NCI-H1694 treated with DMSO at 0.1 percent for 48 hours (cell line): ENCODE measurements at places on chromosomes 13 and 19.

DNA sequence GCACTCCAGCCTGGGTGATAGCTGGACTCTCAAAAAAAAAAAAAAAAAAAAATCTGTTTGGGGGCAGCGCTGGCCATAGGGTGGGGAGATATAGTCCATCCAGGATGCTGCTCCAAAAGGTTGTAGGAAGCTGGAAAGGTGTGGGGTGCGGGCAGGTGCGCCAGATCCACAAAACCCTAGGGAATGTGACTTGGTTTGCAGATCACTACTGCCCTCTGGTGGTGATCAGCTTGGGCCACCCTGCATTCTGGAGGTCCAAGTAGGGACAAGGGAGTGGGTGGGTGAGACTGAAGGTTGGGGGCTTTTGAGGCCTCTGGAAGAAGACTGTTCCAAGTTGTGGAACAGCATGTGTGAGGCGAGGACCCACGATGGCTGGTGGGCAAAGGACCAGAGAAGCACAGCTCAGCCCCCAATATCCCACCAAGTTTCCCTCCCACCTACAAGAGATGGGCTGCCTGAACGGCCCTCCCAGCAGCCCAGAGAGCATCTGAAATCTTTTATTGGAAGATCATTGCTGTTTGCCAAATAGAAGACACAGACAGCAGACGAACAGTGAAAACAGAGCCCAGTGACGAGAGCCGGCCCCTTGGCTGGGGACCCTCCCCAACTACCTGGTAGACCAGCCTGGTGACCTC, 10.4 kb upstream of the TYK2 start:
- peak; percentile 27 for DNase-seq

- no peak for DNase-seq
Measured at GRCh38 chr13:111372651-111373425, 52.4 kb downstream of the TEX29 start.

DNA sequence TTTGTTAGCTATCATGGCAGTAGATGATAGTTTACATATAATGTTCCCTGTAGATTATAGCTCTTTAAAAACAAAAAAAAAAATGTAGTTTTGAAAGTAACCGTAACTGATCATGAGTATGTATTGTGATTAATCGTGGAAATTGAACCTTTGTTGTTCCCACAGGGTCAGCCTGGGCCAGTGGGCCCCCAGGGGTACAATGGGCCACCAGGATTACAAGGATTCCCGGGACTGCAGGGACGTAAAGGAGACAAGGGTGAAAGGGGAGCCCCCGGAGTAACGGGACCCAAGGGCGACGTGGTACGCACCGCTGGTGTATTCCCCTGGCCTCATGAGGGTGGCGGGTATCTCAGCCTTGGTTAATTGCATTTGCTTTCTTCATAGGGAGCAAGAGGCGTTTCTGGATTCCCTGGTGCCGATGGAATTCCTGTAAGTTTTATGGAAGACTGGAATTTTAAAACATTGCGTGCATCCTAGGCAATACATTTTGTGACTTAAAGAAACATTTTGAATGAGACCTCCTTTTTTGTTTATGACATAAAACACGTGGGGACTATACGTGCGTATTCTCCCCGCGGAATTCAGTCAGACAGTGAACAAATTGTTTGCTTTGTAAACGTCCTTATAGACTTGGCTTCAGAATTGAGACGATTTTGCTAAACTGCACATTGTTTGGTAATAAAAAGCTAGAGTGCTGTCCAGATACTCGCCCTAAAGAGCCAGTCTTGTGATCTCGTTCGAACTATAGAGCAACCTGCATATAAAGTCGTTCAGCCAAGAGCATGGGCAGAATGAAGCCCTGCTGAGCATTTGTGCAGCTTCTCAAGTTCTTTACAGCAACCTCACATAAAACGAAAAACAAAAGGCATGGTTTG, 117.7 kb downstream of the COL4A2 start:
- DNase-seq: no peak

- DNase-seq: no peak
Measured at GRCh38 chr13:73672492-73672891, 461.7 kb downstream of the KLF12 start.

- no peak for DNase-seq
Measured at GRCh38 chr13:110377178-110377825, 70.2 kb downstream of the COL4A2 start.

- peak; percentile 7 for DNase-seq
Measured at GRCh38 chr19:32318884-32319520, 26.4 kb upstream of the ZNF507 start.

DNA sequence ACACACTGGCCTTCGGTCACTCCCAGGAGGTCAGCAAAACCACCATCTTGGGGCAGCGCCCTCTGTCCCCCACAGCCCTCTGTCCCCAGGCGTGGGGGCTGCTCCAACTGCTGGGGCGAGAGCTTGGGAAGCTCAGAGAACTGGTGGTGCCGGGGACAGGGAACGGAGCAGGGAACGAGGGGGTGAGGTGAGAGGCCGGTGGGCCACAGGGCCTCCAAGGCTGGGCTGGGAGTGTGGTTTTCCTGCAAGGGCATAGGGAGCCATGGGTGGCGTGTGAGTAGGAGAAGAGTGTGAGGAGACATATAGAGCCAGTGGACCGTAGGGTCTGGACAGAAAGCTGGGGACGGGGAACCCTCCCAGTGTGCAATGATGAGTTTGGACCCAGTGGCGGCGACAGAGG, 34.1 kb downstream of the F2RL3 start:
- DNase-seq: no peak

GRCh38 chr19:16822648-16823047, 6.5 kb upstream of the SIN3B start:
- no peak for DNase-seq

DNA sequence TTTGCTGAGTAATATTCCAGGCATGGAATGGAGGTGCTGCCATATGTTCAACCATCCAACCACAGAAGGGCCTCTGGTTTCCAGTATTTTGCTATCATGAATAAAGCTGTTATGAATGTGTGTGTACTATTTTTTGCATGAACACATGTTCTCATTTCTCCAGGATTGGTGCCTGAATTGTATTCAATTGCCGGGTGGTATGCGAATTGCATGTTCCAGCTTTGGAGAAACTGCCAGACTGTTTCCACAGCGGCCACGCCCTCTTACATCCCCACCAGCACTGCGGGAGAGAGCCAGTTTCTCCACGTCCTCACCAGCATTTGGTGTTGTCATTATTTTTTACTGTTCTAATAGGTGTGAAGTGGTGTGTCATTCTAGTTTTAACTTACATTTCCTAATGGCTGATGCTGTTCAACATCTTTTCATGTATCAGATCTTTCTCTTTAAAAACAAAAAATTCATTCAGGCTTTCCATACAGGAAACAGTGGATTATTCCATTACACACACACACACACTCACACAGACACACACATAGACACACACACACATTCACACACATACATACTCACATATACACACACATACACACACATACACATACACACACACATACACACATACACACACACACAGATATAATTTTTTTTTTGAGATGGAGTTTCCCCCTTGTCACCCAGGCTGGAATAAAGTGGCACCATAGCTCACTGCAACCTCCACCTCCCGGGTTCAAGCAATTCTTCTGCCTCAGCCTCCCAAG, 154.1 kb downstream of the PTPRS start:
- DNase-seq: no peak

DNA sequence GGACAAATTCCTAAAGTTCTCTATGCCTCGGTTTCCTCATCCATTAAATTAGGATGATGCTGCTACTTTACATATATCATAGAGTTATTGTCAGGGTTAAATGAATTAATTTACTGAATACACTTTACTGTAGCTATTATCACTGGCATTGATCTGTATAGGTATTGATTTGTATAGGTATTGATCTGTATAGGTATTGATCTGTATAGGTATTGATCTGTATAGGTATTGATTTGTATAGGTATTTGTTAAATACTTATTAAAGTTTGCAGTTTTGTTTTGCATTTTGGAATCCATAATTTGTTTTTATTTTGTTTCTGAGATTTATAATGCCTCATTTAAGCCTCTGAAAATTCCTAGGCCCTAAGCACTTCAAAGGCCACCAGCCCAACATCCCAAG, 2.4 kb upstream of the PPP2R1A start:
- DNase-seq: no peak

DNA sequence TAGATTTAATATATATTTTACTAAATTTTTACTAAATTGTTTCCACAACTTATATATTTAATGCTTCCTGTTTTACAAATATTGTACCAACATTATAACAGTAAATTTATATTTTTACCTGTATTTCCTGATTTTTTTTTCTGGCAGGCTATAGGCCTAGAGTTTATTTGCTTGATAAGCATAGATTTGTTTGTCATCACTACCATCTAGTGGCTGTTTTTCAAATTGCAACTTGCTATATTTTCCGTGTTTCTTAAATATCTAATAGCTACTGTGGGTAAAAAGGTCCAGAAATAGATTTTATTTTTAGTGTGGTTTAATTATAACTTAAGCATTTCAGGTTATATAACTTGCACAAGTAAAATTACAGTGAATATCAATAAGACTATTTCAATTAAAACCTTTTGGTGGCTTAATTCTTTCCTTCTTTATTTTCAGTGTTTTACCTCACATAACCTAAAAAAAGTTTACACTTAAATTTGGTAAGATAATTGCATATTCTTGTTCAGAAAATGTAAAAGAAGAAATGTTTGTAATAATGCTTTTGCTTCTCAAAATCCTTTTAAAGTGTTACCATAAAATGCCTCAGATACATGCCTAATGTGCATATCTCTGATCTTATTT, 60.6 kb downstream of the NDFIP2 start:
- DNase-seq: peak; percentile 76

DNA sequence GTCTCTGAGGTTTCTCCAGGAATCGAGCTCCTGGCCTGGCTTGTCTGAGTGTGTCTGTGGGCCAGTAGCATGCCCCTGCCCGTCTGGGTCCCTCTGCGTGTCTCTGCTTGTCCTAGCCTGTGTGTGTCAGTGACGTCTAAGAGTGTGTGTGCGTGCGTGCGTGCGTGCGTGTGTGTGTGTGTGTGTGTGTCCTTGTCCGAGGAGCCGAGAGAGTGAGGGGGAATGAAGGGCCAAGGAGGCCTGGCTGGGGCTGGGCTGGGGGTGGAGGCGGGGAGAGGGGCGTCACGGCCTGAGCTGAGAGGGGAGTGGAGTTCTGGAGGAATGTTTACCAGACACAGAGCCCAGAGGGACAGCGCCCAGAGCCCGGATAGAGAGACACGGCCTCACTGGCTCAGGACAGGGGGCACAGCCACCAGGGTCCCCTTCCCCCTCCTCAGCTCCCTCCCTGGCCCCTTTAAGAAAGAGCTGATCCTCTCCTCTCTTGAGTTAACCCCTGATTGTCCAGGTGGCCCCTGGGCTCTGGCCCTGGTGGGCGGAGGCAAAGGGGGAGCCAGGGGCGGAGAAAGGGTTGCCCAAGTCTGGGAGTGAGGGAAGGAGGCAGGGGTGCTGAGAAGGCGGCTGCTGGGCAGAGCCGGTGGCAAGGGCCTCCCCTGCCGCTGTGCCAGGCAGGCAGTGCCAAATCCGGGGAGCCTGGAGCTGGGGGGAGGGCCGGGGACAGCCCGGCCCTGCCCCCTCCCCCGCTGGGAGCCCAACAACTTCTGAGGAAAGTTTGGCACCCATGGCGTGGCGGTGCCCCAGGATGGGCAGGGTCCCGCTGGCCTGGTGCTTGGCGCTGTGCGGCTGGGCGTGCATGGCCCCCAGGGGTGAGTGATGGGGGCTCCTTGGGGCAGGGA, at the start of gene AXL:
Gene AXL, plus strand, starts transcription at position 609 of the 893 bp plus-strand sequence. Its CDS starts 170 bp downstream, at position 779.
- no peak for DNase-seq

- DNase-seq: no peak
Measured at GRCh38 chr13:26919311-26919710, 158.7 kb upstream of the GPR12 start.

DNA sequence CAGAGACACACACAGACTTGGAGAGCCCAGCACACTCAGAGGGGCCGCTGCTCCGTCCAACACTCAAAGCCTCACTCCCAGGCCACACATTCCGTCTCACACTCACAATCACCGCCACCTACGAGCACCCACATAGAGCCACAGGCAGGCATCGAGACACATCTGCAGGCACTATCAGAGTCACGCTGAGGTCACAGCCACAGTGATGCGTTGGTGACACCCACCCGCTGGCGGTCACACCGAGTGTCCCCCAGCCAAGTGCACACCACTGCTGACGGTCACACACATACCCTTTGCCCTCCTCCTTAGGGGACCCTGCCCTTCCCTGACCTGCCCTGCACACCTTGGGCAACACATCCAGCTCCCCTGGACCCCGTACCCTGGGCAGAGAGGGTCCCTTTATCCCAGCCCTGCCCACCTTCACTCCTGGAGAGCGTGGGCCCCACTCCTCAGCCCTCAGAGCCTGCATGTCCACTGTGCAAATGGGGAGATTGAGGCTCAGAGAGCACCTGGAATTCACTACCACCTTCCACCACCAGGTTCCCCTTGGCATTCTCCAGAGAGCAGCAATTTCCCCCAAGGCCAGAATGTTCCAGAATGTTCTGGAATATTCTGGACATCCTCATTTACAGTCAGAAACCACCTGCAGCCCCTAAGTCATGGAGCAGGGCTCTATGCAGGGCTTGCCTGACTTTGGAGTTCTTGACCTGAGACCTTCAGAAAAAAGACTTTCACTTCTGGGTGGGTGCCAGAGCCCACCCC, 5.4 kb downstream of the FUT5 start:
- no peak for DNase-seq

DNA sequence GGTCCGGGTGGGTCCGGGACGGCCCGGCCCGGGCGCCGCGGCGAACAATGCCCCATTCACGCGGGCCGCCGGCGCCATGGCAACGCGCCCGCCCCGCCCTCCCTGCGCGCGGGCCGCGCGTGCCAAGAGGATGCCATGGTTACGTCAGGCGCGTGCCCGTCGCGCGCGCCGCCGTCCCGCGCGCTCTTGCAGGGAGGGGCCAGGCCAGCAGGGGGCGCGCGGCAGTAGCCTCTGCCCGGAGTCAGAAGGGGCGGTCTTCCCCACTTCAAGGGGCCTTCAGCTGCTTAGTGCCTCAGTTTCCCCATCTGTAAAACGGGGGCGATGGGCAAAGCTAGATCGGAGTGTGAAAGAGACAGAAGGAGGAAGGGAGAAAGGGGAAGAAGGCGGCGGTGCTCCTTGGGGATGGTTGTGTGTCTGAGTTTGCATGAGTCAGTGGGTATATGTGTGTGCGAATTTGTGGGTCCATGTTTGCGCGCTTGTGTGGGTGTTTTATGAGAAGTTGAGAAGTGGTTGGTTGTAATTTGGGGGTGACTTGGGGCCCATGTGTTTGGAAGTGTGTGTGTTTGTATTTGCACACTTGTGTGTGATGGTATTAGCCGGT, 11.6 kb upstream of the NFIX start:
- peak; percentile 37 for DNase-seq

DNA sequence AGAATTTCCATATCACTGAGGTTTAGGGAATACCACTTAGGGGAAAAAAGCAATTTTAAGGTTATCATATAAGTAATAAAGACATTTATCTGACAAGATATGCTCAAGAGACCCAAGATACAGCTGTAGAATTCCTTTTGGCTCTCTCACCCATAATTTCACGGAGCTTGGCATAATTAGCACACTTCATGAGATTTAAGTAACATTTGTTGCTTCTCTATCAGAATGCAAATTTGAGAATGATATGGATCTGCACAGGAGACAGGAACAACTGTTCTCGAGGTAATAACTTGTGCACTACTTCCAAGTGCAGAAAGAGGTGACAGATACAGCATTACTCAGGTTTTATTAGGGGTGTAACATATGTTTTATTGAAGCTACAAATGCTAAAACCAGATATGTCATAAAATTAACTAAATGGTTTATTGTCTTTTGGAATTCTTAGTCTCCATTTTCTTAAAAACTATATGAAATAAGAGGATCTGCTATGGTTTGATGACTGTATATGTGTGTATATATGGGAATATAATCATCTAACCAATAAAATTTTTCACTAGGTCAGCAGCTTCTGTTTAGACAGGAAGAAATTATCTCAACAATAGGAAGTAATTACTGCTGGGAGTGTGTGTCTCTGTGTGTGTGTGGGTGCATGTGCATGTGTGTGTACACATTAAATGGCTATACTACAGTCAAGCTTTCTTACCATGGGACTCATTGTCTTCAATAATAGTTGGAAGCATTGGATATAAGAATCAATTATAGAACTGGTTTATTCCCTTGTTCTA, 401.3 kb downstream of the PCDH17 start:
- DNase-seq: no peak
